ENCODE measurements at places on chromosomes 1 and 21.

DNA sequence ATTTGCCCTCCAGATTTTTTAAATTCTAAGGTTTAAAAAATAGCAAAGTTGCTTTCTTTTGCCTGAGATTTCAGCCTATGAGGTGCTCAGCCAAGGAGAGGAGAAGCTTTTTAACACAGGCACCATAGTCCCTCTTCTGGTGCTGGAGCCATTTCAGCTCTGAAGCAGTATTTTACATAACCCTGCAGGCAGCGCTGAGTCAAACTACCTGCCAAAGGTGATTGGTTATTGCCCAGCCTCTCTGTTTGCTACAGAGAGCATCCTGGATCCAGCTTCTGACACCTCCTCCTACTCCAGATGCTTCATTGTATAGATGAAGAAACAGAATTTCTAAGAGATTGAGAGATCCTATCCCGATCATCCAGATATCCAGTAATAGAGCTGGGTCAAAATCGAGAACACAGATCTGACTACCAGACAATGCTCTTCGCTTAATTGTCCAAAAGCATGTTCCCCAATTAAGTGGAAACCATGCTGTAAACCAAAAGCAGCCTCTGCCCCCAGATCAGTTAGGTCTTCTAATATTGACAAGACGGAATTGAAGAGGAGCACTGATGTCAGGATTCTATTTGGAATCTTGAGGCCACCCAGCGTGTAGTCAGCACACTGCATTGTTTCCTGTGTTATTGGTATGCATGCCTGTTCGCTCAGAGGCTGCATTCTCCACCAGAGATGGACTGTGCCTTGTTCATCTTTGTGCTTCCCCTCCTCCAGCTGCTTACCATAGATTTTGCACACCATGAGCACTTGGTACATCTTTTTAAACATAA is 22.1 kb downstream of the RGS8 start:
- H3K36me3 ChIP-seq, result no peaks in the 10 kb centered on the region
- H3K4me1 ChIP-seq, result no peaks in the 10 kb centered on the region
- no peak for DNase-seq
- peaks cover 32% of the 10 kb centered on the region for H3K27me3 ChIP-seq

DNA sequence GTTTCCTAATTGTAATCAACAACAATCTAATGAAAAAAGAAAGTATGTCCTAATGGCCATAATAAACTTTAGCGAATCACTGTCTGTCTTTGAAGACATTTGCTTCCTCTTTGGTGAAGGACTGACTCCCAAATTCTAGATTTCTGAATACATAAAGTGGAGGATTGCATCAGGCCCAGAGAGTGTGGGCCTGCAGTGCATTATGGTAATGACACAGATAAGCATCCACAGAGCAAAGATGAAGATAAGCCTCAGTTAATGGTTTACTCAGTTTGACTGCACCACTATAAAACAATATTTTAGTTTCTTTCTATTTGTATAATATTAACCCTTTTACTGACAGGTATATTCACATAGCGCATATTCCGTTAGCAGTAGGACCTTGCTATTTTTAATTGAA is 365.5 kb downstream of the KCTD3 start:
- no peaks in the 10 kb centered on the region for H3K4me1 ChIP-seq
- H3K36me3 ChIP-seq, result no peaks in the 10 kb centered on the region
- no peaks in the 10 kb centered on the region for H3K27me3 ChIP-seq
- no peak overlapping the region for H3K27ac ChIP-seq
- DNase-seq, result no peak

GRCh38 chr21:17803536-17803935 is 15.6 kb downstream of the C21orf91 start:
- H3K4me1 ChIP-seq, result peaks cover 63% of the 10 kb centered on the region
- H3K27me3 ChIP-seq, result no peaks in the 10 kb centered on the region
- H3K27ac ChIP-seq, result peak overlapping the region; percentile 62
- peaks cover 46% of the 10 kb centered on the region for H3K36me3 ChIP-seq
- no peak for DNase-seq

DNA sequence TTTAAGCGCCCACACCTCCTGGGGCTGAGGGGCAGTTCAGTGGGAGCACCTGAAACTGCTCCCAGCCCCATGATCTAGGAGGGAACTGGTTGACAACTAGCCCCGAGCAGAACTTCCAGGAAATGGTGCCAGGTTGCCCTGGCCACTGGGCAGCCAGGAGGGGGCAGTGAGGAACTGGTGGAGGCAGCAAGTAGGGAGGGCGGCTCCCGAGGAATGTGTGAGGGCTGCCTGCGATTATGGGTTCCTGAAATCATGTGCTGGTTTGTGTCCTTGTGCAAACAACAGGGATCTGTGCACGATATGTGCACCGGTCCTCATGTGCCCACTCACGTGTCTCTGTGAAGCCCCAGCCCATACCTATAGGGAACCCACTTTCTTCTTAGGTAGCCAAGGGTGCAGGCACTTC is 9.9 kb downstream of the GPR3 start:
- peak overlapping the region; percentile 76 for H3K27ac ChIP-seq
- H3K4me1 ChIP-seq, result peaks cover 30% of the 10 kb centered on the region
- DNase-seq, result no peak
- H3K4me3 ChIP-seq, result no peak overlapping the region
- no peaks in the 10 kb centered on the region for H3K27me3 ChIP-seq
- H3K36me3 ChIP-seq, result peaks cover 3% of the 10 kb centered on the region

GRCh38 chr1:94741510-94741909 is 78.6 kb upstream of the SLC44A3 start:
- no peak for DNase-seq
- H3K27ac ChIP-seq, result no peak overlapping the region
- no peak overlapping the region for H3K4me3 ChIP-seq

- H3K27ac ChIP-seq, result no peak overlapping the region
- no peaks in the 10 kb centered on the region for H3K27me3 ChIP-seq
- no peak for DNase-seq
- peaks cover 3% of the 10 kb centered on the region for H3K4me1 ChIP-seq
These were observed 13.7 kb downstream of the MRAP start for GRCh38 chr21:32312326-32312725.

DNA sequence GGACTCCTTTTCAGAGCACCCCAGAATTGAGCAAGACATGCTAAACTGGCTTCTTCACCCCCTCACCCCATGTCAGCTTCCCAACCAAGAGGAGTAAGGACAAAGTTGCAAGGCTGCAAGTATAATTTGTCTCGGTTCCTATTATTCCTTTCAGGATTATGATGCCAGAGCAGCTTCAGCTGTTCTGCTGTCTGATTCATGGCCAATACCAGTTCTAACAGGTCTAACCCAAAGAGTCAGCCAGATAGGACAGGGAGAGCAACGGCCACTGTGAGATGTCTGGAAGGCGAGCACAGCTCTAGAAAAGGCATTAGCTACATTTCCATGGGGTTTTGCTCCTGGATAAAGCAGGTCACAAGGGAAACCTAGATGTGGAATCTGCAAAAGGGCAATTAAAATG is 53.3 kb upstream of the HOOK1 start:
- no peak overlapping the region for H3K27ac ChIP-seq
- H3K36me3 ChIP-seq, result no peaks in the 10 kb centered on the region
- H3K27me3 ChIP-seq, result no peaks in the 10 kb centered on the region
- H3K4me1 ChIP-seq, result peaks cover 5% of the 10 kb centered on the region

DNA sequence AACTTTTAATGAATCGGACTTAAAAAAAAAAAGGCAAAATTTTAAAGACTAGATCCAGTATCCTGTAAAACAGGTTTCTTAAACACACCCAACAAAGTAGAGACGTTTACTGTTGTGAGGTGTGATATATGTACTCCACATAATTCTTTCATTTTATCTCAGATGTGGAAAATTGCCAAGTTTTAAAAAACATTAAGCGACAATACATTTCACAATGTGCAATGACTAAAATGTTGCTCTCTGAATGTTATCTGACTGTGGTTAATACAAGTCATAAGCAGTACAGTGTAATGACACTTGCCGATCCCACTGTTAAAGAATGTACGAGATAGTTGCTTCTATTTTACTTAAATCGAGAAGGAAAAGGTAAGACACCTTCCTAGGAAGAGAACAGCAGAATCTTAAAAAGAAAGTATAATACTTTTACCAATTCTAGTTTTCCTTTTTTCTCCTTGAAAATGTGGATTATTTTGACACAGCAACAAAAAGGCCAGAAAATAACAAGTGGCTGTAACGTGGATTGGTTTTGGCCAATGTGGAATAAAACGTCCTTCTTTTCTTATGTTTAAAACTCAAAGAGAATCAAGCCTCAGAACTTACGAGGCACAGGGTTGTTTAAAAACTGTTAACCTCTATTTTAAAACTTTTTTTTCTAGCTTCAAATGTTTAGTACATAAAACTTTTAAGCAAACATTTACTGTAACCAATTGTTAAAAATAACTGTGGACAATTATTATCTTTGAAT is 51.4 kb downstream of the TP53BP2 start:
- H3K4me3 ChIP-seq, result no peak overlapping the region
- H3K36me3 ChIP-seq, result peaks cover 13% of the 10 kb centered on the region
- no peaks in the 10 kb centered on the region for H3K27me3 ChIP-seq
- peaks cover 15% of the 10 kb centered on the region for H3K4me1 ChIP-seq

DNA sequence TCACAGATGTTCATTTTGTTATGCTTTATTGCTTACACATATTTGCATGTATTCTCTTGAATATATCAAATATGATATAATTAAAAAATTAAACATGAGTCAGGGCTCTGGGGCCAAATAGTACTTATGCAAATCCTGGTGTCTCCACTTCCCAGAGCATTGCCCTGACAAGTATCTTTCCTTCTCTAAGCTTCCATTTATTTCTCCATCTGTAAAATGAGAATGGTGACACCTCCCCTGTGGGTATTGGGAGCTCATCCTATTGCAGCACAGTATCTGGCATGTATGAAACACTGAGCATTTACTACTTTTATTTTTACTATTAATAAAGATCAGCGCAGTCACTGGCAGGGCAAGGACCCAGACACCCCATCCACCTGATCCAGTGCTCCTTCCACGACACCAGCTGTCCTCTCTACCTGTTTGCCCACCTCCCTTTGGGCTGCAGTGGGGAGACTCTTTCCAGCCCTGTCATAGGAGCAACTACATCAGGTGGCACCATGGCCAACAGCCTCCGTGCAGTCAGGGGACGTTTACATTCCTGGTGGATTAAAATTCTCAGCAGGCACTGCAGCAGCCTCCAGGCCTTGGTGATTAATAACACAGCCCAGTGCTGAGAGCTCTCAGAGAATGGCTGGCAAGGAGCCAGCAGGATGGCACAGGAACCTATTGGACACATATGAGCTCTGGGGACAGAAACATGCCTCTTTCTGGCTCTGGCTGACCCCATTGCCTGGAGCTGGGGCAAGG is 113.0 kb downstream of the DMRTB1 start:
- H3K27me3 ChIP-seq, result peaks cover 31% of the 10 kb centered on the region
- H3K36me3 ChIP-seq, result peaks cover under 1% of the 10 kb centered on the region
- peaks cover 8% of the 10 kb centered on the region for H3K4me1 ChIP-seq

DNA sequence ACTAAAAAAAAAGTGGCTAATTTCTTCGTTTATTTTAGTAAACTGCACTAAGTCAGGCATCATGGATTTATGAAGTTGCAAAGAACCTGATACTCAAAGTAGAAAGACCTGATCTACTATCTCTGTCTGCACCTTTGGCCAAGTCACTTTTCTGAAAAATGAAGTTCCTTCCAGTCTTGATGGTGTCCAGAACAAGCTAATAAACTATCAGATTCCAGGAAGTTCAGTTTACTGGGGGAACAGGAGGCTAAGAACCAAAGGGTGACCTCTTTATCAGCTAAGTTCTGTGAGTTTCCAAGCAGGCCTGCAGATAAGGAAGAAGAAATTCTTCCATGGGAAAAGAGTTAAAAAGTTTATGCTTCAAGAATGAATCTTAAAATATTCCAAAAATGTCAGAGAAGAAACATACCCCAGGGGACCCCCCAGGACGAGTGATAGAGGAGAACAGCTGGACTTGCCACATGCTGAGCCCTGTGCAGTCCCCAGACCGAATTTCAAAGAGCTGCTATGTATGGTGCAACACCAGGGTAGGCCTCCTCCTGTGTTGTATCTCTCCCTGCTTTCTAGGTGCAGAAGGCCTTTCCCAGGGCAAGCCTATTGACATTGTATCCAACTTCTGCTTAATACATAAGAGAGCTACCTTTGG is 72.8 kb upstream of the FGGY start:
- H3K27me3 ChIP-seq, result no peaks in the 10 kb centered on the region
- H3K27ac ChIP-seq, result no peak overlapping the region
- no peak for DNase-seq
- H3K4me3 ChIP-seq, result no peak overlapping the region

Data from natural killer cell treated with Interleukin-12 subunit alpha and Interleukin-12 subunit beta and Interleukin-15 and Interleukin-18, amount 100 ng/mL, for 72 hours (primary cell).